Adipocyte (in vitro differentiated cells): ENCODE measurements at places on chromosomes 13 and 19.

GRCh38 chr13:42275098-42275471 lies 3.1 kb downstream of the AKAP11 start:
- DNase-seq, result no peak

GRCh38 chr13:102667023-102667422 lies 27.8 kb downstream of the METTL21C start:
- DNase-seq, result no peak

DNA sequence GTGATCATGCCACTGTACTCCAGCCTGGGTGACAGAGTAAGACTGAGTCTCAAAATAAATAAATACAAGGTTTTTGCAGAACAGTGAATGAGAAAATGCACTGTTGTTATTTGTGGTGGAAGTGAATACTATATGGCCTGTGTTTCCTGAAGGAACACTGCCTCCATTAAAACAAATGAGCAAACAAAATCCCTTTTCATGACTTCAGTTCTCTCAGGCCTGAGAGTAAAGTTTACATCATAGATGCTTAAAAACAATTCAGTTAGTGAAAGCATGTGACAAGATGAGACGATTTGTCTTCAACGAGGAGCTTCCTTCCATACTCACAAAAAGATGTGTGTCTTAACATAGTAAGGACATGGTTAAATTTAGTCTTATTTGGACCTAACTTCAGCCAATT lies 14.4 kb downstream of the SPINT2 start:
- no peak for DNase-seq

GRCh38 chr19:30781047-30781446 lies 408.9 kb downstream of the ZNF536 start:
- no peak for DNase-seq
